Activated CD8-positive, alpha-beta memory T cell treated with anti-CD3 and anti-CD28 coated beads for 4 hours (primary cell): ENCODE measurements at places on chromosomes 13 and 19.
A peak's percentile ranks its signal among the peaks of the same experiment; 100 is the strongest.

GRCh38 chr13:106357198-106357597, 178.3 kb downstream of the EFNB2 start:
- DNase-seq = no peak

DNA sequence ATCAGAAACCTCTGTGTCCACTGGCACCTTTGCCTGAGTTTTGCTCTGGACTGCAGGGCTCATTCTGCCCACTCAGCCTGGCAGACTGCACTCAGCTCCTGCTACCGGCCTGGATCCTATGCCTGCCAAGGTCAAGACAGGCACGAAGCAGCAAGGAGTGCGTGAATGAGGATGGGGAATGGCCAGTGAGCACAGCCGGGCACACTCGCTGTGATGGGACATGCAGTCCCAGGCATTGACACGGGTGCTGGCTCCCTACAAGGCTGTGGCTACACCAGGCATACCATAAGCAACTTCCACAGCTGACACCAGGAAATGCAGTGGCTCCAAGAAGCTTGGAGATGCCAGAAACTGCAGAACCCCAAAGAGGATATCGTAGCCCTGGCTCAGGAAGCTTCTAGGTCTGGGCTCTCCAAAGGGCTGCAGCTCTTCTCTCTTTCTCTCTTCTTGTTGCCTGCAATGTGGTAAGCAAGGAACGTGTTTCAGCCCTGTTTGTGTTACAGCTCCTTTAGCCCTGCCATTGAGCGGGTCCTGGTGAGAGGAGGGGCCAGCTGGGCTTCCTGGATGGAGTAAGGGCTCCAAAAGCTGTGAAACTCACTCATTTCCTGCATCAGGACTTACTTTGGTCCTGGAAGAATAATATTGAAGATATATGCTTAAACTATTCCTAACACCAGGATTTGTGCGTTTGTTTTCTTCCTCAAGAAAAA, 832.6 kb upstream of the SLITRK5 start:
- no peak for DNase-seq

- no peak for DNase-seq
These were observed 148.9 kb downstream of the SIPA1L3 start for GRCh38 chr19:38055655-38056521.

- no peak for DNase-seq
These were observed 58.4 kb upstream of the UQCRFS1 start for GRCh38 chr19:29271341-29271740.

DNA sequence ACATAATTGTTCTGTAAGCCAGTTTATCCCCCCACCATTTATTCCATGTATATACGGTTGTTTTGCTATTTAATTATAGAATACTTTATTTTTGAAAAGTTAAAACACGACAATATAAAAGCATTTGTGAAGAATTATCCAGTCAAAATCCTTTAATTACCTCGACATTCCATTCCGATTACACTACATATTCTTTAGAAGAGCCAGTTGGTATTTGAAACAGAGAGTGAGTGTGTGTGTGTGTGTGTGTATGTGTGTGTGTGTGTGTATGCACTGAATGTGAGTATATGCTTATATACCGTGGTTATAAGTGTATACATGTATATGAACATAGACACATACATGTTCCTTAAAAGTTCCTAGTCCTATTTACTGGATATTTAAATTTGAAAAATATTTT, 87.8 kb upstream of the KLF5 start:
- no peak for DNase-seq

- no peak for DNase-seq
These were observed 21.3 kb upstream of the MTRF1 start for GRCh38 chr13:41284512-41285288.

DNA sequence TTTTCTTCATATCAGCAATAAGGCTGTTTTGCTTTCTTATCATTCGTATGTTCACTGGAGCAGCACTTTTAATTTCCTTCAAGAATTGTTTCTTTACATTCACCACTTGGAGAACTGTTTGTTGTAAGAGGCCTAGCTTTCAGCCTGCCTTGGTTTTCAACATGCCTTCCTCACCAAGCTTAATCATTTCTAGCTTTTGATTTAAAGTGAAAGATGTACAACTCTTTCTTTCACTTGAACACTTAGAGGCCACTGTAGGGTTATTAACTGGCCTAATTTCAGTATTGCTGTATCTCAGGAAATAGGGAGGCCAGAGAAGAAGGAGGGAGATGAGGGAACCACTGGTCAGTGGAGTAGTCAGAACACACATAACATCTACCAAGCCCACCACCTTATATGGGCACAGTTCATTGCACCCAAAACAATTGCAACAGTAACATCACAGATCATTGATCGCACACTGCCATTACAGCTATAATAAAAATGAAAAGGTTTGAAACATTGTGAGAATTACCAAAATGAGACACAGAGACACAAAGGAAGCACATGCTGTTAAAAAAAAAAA, 181.4 kb upstream of the TUBA3C start:
- DNase-seq = no peak

DNA sequence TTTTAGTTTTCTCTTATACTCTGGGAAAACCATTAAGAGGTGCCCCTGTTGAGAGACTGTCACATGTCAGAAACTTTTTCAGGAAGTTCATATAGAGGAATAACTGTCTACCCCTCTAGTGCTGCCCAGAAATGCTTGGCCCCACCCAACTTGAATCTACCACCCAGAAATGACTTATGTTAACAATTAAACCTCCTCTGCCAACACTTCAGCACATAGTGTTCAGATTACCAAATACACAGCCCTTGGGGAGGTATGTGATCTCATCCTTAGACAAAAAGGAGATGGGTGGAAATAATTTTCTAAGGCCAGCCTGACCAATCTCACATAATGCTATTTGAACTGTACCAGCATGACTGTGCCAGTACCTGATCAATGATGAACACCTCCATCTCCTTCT, 35.6 kb downstream of the CCDC169 start:
- no peak for DNase-seq

- DNase-seq = peak; percentile 87
These were observed at the start of gene ZNF784 for GRCh38 chr19:55624109-55625003. Gene ZNF784 (minus strand): TSS chr19:55624566. CDS start chr19:55624561, 5 bp downstream.

GRCh38 chr13:85386424-85386823, 412.8 kb downstream of the SLITRK6 start:
- DNase-seq = no peak

DNA sequence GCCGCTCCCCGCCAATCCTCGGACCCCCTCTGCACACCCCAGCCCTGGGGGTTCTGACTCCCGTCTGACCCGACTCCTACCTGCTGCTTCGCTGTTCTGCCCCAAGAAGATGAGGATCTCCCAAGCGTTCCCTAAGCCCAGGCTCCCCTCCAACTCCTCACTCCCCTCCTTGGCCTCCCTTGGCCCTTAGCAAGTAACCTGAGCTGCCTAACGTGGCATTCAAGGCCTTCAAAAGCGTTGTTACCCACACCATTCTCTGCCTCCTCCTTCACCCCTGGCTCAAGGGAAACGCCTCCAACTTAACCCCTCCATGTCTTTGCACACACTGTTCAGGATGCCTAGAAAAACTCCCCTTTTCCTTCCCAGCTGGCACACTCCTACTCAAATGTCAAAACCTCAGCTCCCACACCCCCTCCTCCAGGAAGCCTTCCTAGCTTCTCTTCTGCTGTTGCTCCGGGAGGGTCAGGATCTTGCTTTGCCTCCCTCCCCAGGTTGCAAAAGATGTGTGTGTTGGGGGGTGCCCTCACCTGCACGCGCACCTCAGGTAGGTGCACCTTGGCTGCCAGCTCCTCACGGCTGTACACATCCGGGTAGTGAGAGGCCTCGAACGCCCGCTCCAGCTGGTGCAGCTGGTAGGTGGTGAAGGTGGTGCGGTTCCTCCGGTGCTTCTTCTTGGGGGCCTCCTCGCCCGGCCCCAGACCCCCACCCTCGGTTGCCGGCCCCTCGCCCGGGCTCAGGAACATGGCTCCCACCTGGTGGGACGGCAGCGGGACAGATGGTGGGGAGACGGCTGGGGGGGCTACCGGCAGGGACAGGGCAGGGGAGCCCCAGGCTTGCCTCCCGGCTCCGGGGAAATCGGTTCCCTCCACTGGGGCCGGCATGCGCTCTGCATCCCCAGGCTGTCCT, 775 bp downstream of the RAX2 start:
- DNase-seq = no peak

GRCh38 chr13:21359855-21360254, 99.2 kb downstream of the ZDHHC20 start:
- no peak for DNase-seq
